ENCODE measurements at places on chromosomes 1 and 21.

GRCh38 chr21:35402061-35402460, 353.0 kb upstream of the RUNX1 start:
- DNase-seq = no peak

DNA sequence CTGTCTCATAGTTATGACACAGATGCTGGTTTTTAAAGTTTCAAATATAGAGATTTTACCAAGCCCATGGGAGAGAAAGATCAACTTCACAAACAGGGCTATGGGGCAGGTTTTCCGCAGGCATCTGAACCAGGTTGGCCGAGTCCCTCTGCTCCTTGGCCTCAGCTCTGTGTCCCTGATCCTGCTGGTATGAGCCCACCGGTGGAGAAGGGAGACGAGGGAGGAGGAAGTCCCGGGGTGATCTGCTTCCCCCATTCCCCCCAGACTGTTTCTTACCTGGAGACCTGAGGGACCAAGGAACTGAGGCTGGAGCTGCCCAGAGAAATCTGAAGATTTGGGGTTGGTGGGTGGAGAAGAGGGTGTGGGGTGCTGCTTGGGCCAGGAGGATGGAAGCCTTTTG, 28.9 kb upstream of the BTG2 start:
- DNase-seq = no peak

GRCh38 chr1:25556791-25557476, 13.5 kb downstream of the LDLRAP1 start:
- no peak for DNase-seq

GRCh38 chr1:11515368-11516300, 36.7 kb downstream of the DISP3 start:
- no peak for DNase-seq

DNA sequence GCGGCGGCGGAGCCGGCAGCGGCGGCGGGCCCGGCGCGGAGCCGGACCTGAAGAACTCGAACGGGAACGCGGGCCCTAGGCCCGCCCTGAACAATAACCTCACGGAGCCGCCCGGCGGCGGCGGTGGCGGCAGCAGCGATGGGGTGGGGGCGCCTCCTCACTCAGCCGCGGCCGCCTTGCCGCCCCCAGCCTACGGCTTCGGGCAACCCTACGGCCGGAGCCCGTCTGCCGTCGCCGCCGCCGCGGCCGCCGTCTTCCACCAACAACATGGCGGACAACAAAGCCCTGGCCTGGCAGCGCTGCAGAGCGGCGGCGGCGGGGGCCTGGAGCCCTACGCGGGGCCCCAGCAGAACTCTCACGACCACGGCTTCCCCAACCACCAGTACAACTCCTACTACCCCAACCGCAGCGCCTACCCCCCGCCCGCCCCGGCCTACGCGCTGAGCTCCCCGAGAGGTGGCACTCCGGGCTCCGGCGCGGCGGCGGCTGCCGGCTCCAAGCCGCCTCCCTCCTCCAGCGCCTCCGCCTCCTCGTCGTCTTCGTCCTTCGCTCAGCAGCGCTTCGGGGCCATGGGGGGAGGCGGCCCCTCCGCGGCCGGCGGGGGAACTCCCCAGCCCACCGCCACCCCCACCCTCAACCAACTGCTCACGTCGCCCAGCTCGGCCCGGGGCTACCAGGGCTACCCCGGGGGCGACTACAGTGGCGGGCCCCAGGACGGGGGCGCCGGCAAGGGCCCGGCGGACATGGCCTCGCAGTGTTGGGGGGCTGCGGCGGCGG, 1.0 kb downstream of the ARID1A start:
- peak; percentile 60 for DNase-seq

DNA sequence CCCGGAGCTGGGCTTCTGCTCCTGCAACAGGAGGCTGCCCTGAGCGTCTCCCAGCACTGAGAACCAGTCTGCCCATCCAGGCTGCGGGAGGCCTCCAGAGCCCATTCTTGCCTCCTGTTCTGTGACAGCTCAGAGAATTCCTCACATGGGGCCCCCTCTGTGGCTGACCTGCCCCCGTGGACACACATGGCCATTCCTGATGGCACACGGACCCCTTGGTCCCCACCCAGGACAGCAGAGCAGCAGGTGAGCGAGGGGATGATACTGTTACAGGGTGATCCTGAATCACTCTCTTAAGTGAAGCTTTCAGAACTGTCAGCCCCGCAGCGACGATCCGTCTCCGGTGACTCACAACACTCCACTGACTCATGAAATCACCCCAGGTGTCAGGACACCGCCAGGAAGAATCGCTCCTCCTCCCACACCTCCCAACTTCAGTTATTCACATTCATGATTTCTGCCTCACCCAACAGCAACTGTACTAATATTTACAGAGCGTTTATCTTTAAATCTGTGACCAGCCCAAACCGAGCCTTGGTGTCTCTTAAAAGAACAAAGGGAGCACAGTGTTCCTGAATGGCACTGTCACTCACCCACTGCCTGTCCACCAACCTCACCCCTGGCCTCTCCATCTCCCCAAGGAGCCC, 22.5 kb downstream of the CHD5 start:
- no peak for DNase-seq

- no peak for DNase-seq
Measured at GRCh38 chr1:35297886-35298285, 29.4 kb downstream of the ZMYM4 start.

DNA sequence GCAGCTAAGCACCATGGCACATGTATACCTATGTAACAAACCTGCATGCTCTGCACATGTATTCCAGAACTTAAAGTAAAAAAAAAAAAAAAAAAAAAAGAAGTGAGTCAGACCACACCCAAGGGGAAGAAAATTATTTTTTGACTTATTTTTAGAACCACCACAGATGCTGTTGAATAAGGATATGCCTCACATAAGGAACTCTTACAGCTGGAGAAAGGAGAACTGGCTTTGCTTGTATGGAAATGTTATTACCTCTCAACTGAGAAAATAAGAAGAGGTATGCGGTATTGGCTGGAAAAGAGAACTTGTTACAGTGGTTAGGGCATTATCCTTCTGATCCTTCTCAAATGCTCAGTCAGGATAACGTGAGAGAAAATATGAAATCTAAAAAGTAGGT, 27.5 kb upstream of the FCER1A start:
- DNase-seq = no peak

Data from eye (tissue), 1 donor.